ENCODE measurements at places on chromosomes 1 and 21.

GRCh38 chr1:245229051-245229450 lies 74.3 kb downstream of the KIF26B start:
- DNase-seq, result no peak

DNA sequence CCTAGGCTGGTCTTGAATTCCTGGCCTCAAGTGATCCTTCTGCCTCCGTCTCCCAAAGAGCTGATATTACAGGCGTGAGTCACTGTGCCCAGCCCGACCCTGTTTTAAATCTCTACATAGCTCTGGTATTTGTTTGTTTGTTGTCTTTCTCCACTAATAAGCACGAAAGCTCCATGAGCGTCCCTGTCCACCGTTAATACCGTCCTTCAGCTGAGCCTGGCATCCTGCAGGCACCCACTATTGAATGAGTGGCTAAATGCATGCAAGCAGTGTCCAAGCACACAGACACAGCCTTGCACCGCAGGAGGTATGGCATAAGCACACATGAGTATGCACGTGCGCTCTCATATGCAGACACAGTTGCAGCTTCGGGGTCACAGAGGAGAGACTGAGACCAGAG lies 4.5 kb upstream of the COL16A1 start:
- no peak for DNase-seq

- no peak for DNase-seq
Measured at GRCh38 chr1:31745096-31745945, 18.8 kb downstream of the ADGRB2 start.

DNA sequence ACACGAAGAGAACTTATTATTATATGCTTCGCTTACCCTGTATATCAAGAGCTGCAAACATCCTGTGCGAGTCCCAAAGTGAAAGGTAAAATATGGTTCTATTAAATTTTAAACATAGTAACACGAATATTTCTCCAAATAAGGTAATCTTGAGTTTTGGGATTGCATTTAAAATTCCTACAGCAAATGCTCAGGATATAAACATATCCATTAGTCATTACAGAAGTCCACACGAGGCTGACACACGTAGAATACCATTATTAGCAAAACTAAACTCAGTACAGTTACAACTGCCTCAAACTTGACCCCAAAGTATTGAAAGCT lies 282 bp upstream of the LYPLAL1 start:
- DNase-seq, result no peak

- peak; percentile 23 for DNase-seq
Measured at GRCh38 chr1:198175423-198176170, 18.8 kb downstream of the NEK7 start.

GRCh38 chr1:7390604-7391000 lies 380.5 kb upstream of the VAMP3 start:
- no peak for DNase-seq

DNA sequence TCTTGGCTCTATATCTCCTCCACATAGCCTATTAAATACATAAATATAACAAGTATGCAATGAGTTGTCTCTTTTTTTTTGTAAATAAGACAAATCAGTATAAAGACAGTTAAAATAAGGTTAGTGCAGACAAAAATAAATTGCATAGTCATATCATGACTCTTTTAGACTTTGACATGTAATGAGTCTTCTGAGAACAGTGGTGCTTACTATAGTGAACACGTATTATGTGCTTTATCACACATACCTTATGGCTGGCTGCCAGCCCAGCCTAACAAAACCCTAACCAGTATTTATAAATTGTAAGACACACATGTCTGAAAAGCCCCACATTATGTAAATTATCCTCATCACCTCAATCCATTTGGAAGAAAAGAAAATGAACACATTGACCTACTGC lies 29.1 kb upstream of the F13B start:
- no peak for DNase-seq

DNA sequence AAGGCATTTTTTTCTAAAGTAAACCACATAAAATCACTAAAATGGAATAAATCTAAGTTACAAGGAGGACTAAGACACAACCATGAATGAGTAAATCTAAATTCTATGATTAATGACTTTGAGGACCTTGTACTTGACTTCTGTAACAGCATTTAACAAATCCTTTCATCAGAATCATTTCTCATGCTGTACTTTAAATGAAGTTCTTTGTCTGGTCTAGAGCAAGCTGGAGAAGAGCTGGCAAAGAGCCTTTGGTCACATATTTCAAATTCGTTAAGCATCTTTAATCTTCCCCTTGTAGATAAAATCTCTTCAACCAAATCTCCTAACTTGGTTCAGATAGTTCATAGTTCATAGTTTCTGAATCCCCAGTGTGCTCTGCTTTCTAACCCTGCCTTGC lies 405.4 kb downstream of the PTPRC start:
- no peak for DNase-seq

DNA sequence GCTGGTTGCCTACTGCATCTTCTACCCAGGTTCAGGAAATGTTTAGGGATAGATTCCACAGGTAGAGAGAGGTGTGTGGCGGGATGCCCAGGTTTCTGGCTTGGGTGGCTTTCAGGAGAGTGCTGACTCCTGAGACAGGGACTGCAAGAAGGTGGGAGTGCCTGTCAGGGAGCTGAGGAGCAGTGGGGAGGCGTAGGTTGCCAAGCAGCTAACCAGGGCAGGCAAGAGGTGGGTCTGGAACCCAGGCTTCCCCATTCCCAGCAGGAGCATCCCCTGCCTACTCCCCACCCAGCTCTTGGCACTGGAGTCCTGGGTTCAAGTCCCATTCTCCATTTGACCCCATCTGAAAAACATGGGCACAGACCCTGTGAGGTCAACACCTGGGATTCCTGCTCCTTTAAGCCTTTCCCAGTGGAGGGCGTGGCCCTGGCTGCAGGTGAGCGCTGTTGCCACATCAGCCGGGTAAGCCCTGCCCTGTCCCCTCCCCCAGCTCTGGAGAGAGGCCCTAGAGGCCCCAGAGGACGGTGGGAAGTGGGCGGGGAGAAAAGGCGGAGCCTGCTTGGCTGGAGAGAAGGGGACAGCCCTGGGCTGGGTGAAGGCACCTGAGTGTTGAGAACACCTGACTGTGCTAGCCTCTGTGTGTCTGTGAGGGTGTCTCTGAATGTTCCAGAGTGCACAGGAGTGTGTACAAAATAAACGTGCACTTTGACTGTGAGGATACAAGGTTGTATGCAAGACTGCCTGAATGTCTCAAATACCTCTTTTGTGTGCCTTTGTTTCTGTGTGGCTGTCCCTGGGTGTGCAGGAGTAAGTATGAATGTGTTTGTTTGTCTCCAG lies 14.0 kb upstream of the SYNC start:
- no peak for DNase-seq

DNA sequence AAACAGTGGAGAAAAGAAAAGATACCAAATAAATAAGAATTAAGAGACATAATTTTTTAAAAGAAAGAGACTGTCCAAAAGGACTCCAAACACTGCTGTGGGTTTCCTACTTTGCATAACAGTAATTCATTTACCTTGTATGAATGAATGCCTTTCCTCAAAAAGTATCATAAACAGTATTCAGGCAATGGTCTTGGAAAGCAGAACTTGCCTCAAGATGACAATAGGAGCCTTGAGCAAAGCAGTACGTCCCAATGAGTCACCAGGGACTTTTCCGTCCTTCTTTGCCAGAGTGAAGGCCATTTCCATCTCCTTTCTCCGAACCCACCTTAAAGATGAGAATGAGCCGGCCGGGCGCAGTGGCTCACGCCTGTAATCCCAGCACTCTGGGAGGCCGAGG lies 186.4 kb downstream of the ZBTB18 start:
- DNase-seq, result no peak

DNA sequence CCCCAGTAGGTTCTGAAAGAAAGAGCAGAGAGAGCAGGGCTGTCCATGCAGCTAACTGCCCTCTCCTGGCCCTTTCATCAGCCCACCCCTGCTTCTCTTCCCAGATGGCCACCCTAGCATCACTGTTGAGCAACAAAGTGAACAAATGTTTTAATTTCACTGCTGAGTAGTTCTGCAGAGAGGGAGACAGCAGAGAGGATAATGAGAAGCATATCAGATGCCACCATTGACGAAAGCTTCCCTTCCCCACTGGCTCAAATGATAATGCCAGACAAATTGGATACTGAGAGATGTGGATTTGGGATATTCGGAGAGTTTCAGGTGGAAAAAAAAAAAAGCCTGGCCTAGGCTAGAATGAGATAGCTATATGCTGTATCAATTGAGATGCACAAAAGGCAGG lies 46.8 kb downstream of the ZBTB40 start:
- no peak for DNase-seq

DNA sequence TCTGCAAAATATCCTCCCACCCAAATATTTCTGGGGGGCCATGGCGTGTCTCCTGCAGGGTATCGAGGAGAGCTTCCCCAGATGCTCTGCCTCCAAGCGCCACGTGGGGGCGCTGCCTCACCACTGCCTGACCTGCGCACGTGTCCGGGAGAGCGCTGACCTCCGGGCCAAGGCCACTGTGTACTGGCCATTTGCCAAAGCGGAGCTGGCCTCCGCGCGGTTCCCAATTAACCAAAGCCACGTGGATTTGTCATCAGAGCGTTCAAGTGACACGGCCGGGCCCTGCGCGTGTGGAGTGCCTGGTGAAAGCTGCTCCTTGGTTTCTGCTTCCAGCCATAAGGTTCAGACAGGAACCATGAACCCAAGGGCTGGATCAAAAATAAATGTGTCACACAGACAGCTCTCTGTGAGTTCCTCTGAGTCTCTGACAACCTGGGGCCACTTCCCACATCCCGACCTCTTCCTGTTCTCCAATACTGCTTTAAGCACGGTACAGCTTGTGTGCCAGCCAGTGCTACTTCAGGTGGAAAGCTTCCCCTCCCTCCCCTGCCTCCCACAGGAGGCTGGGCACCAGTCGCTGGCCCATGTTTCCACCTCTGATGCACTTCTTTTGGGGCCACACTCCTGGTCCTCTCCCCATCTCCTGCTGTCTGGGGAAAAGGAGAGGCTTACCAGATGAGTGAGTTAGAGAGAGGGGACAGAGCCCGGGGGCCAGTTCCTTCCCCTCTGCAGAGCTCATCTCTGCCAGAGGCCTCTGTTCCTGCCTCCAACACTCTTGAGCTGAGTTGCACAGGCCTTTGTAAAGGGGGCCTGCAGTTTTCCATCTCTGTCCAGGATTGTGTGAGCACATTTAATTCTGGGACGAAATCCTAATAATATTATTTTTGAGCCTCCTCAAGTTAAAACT lies 26.1 kb downstream of the ZP4 start:
- DNase-seq, result peak; percentile 57

DNA sequence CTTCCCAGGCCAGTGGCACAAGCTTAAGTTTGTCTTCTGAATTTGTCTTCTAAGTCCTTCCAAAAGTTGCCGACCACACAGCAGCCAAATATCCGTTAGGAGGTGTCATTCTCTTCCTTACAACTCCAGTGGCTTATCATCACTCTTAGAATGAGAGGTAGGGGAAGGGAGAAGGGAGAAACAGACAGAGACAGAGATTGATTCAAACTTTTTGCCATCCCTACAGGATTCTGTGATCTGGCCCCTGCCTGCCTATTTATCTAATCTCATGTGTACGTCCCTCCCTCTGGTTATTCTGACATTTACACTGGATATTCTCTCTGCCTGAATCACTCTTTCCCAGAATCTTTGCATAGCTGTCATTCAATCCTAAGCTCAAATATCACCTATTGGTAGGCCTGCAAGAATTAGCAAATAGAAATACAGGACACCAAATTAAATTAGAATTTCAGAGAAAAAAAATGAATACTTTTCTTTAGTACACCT lies 488 bp upstream of the GNL2 start:
- DNase-seq, result no peak
